Thoracic aorta (tissue), 2 donors: ENCODE measurements at places on chromosomes 13 and 19. TPM values are rescaled to one million over a fixed set of nuclear protein-coding genes. Genes with fewer than 3 reads are reported as not detected.

- DNase-seq: no peak
Measured at GRCh38 chr13:22979952-22980351, 200.8 kb upstream of the SGCG start.

GRCh38 chr13:111047326-111047725 is 67.8 kb upstream of the ARHGEF7 start:
- DNase-seq: no peak

- DNase-seq: no peak
Measured at GRCh38 chr13:73715114-73715910, 418.9 kb downstream of the KLF12 start.

- DNase-seq: no peak
Measured at GRCh38 chr13:104289400-104289799, 1223.2 kb upstream of the SLC10A2 start.

- no peak for DNase-seq
Measured at GRCh38 chr19:42271045-42271419, 2.0 kb downstream of the CIC start.

GRCh38 chr13:20219577-20219976 is 12.5 kb downstream of the GJB6 start:
- DNase-seq: no peak

DNA sequence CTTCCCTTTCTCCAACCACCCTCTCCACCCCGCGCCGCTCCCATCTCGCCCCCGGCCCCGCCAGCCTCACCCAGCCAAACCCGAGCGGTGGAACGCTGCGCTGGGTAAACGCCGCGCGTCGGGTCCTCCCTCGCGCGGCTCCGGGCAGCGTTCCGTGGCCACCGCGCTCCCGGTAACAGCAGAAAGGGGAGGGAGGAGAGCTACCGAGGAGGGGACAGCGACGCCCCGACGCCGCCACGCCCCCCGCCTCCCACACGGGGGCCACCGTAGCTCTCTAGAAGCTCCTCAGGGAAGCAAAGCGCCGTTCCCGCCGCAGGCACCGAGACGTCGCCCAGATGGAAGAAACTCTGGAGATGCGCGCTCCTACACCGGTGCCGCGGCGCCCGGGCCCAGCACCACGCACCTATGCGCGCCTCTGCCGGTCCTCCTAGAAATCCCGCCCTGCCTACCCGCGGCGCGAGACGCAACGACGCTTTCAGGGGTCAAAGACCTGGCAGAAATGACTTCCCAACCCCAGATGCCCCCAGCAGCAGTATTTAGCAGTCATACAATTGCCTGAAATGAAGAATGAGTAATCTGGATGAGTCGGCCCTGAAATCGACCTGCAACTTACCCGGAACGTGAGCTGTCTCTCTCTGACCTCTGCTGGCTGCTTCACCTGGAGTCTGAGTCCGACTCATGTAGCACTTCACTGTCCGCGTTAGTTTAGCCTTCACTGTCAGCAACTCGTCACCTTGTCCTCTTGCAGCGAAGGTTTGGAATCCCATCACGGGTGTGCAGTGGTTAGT is at the start of gene RUBCNL:
RUBCNL (minus strand) TSS at position 189 of the 788 bp plus-strand sequence. CDS start 14,777 bp downstream, outside the sequence.
- no peak for DNase-seq

DNA sequence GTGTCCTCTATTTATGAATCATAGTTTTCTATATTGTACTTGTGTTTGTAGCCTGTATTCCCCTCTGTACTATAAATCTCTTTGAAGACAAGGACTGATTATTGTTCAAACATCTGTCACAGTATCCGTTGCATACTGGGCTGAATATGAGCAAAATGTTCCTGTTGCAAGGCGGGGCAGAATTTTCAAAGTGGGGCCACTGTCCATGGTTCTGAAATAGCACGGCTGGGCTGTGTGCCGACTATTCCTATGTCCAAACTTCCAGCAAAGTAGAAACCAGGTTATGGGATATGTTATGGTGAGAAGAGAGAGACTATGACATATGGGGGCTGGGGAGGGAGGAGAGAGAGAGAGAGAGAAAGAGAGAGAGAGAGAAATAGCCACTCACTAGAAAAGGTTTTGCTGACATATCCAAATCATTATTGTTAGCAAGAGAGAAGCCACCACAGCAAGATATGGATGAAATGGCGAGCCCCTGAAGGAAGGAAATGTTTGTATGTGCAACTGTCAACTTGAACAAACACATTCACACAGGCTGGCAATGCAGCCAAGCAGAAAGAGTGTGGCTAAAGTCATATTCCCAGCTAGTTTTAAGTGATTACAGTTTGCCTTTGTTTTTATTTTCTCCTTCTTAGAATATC is 107.0 kb upstream of the GPR12 start:
- no peak for DNase-seq

DNA sequence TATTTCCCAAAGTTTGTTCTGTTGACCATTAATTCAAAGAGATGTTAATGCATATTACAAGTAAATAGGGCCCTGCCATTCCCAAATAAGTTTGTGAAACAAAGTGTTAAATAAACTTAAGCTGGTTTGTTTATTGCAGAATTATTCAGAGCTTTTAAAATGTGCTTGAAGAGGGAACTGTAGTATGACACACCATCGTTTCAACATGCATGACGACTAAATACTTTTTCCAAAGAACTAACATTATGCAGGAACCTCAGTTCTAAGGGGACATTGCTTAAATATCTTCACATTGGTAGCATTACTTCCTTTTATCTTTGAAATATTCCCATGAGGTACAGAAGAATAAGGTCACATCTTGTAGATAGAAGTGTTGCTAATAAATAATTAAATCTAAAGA is 14.6 kb downstream of the LHFPL6 start:
- DNase-seq: no peak

DNA sequence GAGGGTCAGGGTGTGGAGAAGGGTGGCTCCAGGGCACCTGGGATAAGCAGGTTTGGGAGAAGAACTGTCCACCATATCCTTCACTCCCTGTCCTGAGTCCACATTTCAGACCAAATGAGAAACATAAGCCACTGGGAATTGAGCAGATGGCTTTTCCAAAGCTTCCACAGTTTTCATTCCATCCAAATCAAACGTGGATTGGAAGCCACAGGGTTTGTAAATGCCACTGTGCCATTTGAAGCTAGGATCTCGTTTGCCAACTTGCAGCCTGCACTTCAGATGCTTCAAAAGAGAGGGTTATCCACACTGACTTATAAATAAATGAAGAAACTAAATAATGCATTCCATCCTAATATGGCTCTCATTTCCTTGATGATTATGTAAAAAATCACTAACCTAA is 81.5 kb downstream of the UQCRFS1 start:
- DNase-seq: no peak

GRCh38 chr19:55352549-55353145 is 1.9 kb downstream of the COX6B2 start:
- no peak for DNase-seq

- DNase-seq: no peak
Measured at GRCh38 chr19:41702171-41702651, 6.2 kb upstream of the CEACAM5 start.

DNA sequence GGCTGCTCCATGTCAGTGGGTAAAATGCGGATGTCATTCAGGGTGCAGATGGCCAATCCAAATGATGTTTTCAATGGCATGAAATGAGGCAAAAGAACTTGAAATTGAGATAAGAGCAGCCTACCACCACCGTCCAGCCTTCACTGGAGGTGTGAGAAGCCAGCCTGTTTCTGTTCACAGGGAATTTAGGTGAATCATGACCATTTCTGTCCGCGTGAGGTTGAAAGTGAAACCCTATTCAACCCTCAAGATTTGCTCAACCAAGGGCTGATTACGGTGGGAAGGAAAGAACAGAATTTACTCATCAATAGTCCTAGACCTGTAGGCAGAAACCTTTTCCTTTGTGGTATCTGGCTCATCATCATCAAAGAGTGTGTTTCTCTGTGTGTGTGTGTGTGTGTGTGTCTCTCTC is 370.7 kb downstream of the COG6 start:
- no peak for DNase-seq

GRCh38 chr13:110676595-110677587 is 29.0 kb downstream of the CARS2 start:
- DNase-seq: no peak

GRCh38 chr13:87311165-87311564 is 360.0 kb upstream of the SLITRK5 start:
- DNase-seq: no peak

DNA sequence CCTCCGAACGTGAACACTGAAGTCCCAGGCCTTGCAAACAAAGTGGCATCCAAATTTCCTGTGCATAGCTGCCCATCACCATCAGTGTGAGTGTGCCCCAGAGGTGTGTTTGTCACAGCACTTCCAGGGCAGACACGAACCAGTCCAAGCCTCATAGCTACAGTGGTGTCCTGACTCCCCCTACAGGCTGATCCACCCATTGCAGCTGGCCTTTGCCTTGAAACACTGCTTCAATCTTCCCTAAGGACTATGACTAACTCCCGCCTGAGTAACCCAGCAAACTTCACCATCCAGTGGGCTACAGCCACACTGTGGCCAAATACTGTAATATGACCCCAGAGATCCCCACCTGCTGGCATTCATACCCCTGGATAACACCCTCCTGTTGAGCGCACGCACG is 3.9 kb downstream of the ZNF266 start:
- no peak for DNase-seq

GRCh38 chr13:41610404-41610803 is 153.1 kb downstream of the RGCC start:
- DNase-seq: no peak

GRCh38 chr19:54673222-54673621 is 10.4 kb downstream of the LILRB4 start:
- DNase-seq: no peak

MARK4 gene
- 36.2 TPM for total RNA-seq

MYO16 gene
- not detected for total RNA-seq

TMEM238 gene
- not detected for total RNA-seq

SGCG gene
- total RNA-seq: 3.4 TPM

CADM4 gene
- 5.6 TPM for total RNA-seq
